ENCODE measurements at places on chromosomes 6 and 20.

DNA sequence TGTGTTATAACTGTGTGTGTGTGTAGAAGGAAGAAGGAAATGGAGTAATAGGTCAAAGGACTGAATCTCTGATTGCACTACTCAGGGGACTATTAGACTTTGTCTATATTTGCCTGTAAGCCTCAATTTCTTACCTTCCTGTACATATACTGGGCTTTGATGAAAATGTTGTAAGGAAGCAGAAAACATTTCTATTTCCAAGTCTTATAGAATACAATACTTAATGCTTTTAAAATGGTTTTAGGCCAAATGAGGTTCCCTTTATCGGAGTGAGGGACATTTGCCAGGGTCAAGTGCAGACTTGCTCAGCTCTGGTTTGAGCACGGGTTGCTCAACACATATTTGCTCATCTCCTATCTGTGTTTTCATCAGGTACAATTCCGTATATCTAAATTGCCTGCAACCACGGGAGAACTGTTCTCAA is 28.3 kb downstream of the MEP1A start:
- DNase-seq, result no peak

- DNase-seq, result no peak
Measured at GRCh38 chr20:32385541-32385940, 27.4 kb downstream of the ASXL1 start.

GRCh38 chr6:157770946-157771345 is 52.1 kb upstream of the SNX9 start:
- DNase-seq, result no peak

DNA sequence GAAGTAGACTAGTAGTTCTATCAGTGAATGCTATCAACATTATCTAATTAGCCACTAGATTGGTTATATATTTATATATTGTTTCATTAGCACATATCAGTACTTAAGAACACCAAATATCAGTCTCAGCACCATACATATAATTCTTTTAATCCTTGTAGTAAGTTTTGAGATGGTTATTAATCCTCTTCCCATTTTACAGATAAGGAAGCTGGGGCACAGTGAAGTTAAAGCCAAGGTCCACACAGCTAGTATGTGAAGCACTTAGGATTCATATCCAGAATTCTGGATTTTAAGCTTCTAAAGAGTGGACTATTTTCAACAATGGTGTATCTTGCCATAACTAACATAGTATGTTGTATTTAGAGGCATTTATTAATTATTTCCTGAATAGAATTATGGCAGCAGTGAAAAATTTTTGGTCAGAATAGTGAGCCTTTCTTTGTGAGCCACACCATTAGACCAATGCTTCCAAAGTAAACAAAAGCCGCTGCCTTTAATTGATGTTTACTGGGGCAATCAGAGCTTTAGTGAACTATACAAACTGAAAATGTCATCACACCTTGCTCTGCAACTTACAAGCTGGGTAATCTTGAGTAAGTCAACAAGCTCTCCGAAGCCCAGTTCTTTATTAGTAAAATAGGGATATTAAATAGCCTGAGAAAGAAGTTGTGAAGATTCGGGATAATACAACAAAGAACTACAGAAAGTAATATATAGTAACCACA is 41.9 kb upstream of the HBS1L start:
- DNase-seq, result no peak

DNA sequence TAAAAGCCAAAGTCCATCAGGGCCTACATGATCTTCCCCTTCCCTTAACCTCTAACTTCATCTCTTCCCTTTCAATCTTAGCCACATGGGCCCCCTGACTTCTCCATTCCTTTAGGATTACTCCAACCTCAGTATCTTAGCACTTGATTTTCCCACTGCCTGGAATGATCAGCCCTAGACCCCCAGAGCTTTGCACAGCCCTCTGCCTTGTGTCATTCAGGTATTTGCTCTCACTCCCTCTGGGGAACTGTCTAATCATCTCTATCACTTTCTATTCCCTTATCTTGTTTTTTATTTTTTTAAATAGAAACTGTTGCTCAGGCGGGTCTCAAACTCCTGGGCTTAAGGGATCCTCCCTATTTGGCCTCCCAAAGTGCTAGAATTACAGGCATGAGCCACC is 13.3 kb upstream of the ZNFX1 start:
- DNase-seq, result no peak

DNA sequence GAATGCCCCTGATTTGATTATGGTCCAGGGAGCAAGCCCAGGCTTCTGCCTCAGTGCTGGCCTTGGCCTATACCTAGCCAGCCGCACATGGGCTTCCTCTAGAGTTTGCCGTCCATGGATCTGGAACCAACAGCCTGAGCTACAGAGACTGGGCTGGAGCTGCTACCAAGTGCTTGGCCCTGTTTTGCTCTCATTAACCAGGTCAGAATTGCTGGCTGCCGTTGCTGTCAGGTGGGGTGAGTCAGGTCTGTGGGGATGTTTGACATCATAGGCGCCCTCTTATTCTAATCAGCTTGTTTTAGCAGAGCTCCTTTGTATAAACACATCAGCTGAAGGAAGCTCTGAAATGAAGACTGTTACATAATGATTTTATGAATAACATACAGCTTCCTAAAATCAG is 83.1 kb upstream of the PHACTR2 start:
- no peak for DNase-seq

DNA sequence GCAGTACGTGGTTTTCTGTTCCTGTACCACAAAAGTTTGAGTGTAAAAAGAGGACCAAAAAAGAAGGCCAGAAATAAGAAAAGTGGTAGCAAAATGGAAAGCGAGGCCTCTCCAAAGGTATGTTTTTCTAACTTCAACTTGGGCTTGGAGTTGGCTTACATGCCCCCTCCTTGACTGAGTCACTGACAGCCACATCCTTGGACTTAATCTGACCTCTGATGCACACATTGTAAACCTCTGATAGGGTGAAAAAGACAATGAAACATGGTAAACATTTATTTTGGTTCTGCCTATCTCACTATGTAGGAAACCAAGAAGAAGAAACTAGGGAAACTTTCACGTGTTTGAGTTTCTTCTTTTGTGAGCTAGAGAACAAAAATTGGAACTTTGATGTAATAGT is 503.2 kb upstream of the ID4 start:
- DNase-seq, result no peak

Data from retina (tissue), 1 donor.